ENCODE measurements at places on chromosomes 4 and X. TPM values are rescaled to one million over a fixed set of nuclear protein-coding genes. Genes with fewer than 3 reads are reported as not detected.

Gene PNMA6F
- total RNA-seq, result not detected

- no peak overlapping the region for H3K27ac ChIP-seq
- DNase-seq, result no peak
- no peaks in the 10 kb centered on the region for H3K4me1 ChIP-seq
- H3K4me3 ChIP-seq, result no peak overlapping the region
- H3K36me3 ChIP-seq, result no peaks in the 10 kb centered on the region
- H3K27me3 ChIP-seq, result no peaks in the 10 kb centered on the region
These were observed 171.7 kb upstream of the ZCCHC13 start for GRCh38 chrX:74132280-74132679.

GRCh38 chr4:73303711-73304110 lies 45.1 kb upstream of the ANKRD17 start:
- H3K27me3 ChIP-seq, result no peaks in the 10 kb centered on the region
- DNase-seq, result no peak
- peaks cover 3% of the 10 kb centered on the region for H3K36me3 ChIP-seq
- H3K27ac ChIP-seq, result no peak overlapping the region
- H3K4me1 ChIP-seq, result no peaks in the 10 kb centered on the region

DNA sequence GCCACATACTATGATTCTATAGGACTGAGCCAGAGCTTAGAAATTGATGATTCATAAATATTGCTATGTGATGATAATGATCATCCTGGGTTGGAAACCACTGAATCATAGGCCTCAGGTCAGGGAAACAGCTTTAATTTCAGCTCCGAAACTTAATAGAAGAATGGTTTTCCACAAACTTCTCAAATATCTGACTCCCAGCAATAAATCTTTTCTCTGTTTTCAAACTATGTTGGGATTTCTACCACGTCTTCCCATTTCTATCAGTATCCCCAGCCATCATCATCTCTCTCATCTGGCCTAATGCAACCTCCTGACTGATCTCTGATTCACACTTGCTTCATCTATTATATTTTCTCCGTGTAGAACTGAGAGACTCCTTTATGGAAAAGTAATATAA lies 521.8 kb upstream of the AGA start:
- no peak overlapping the region for H3K4me3 ChIP-seq
- H3K27me3 ChIP-seq, result no peaks in the 10 kb centered on the region
- no peaks in the 10 kb centered on the region for H3K4me1 ChIP-seq
- no peak for DNase-seq
- no peaks in the 10 kb centered on the region for H3K36me3 ChIP-seq

GRCh38 chr4:16770710-16771285 lies 127.6 kb downstream of the LDB2 start:
- DNase-seq, result no peak
- H3K4me3 ChIP-seq, result no peak overlapping the region
- no peaks in the 10 kb centered on the region for H3K4me1 ChIP-seq
- H3K36me3 ChIP-seq, result no peaks in the 10 kb centered on the region
- no peak overlapping the region for H3K27ac ChIP-seq
- peaks cover 3% of the 10 kb centered on the region for H3K27me3 ChIP-seq
